ENCODE measurements at places on chromosomes 11 and 22. TPM values are rescaled to one million over a fixed set of nuclear protein-coding genes. Genes with fewer than 3 reads are reported as not detected.

The KRTAP5-1 gene
- not detected for total RNA-seq

The OR9I1 gene
- total RNA-seq, result not detected

The TBX10 gene
- total RNA-seq, result not detected

The ARFIP2 gene
- 34.2 TPM for total RNA-seq

The CALCB gene
- 0.38 TPM for total RNA-seq

The TRIM34 gene
- total RNA-seq, result 12.1 TPM

The HEPN1 gene
- not detected for total RNA-seq

The MUC6 gene
- total RNA-seq, result not detected

The SPI1 gene
- total RNA-seq, result 36.8 TPM

The SLC35F2 gene
- 5.7 TPM for total RNA-seq

The AIFM3 gene
- 1.3 TPM for total RNA-seq

The TMEM132A gene
- 3.0 TPM for total RNA-seq

The CBY1 gene
- total RNA-seq, result 14.9 TPM

The MAPK8IP1 gene
- total RNA-seq, result 2.2 TPM

Measured in subcutaneous adipose tissue (tissue), 4 donors.